ENCODE measurements at places on chromosomes 6 and 20.

DNA sequence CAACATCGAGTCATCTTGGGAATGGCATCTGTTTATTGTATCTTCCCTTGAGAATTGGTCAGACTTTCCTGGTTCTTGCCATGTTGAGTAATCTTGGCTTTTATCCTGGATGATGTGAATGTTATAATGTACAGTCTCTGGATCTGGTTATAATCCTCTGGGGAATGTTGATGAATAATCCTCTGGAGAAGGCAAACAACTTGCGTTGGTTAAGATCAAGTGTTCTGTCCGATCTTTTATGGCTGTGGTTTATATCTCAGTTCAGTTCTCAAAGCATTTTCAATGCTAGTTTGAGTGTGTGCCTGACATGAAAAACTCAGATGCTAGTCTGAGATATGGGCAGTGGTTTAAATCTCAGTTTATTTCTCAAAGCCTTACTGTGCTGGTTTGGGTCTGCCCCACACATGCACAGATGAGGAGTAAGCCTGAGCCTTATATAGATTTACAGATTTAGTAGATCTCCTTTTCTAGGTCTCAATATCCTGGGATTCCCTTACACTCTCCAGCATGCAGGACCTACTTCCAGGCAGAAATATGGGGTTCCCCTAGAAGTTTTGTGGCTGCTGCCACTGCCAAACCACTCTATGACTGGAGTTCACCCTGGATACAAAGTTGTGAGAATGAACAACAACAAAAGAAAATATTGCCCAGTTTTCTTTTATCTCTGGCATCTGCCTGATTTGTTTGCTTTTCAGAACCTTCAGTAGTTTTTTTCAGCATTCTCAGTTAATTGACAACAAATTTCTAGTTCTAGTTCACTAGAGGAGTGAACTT, 191.8 kb upstream of the MAN1A1 start:
- peak; percentile 27 for DNase-seq

DNA sequence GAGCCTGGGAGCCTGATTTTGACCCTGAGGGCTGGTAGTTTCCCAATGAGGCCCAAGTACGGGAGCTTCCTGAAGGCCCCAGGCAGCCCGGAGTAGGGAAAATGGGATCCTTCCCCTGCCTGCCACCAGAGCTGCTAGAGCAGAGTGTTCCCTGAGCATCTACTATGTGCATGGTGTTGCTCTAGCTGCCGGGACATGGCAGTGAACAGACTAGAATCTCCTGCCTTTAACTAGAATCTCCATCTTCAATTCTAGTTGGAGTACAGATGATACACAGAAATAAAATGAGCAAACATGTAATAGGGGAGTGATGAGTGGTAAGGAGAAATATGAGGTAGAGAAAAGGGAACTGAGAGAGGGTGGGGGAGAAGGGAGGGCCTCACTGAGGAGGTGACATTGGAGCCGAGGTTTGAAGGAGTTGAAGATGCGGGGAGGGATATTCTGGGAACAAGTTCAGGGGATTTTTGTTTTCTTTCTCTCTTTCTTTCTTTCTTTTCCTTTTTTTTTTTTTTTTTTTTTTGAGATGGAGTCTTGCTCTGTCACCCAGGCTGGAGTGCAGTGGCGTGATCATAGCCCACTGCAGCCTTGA, 18.5 kb downstream of the VSTM2L start:
- no peak for DNase-seq

DNA sequence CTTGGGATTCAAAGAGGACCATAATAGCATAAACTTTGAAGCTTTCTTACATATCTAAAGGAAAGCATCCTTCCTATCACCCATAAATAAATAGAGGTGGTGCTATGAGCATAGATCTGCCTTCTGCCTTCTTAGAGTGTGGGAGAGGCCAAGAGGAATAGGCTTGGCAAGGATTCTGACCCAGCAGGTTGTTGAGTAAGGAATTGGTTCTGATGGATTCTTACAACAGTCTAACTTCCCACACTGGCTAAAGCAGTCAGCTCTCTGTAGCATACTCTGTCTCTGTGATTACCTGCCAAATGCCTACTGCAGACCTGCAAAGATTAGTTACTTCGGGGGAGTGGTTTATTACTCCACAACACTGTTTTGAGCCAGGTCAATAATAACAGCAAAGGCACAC, 198.0 kb upstream of the RAB32 start:
- DNase-seq = no peak

- no peak for DNase-seq
Measured at GRCh38 chr6:131773284-131773950, 34.4 kb upstream of the ENPP1 start.

GRCh38 chr20:7673841-7674240, 266.4 kb downstream of the HAO1 start:
- no peak for DNase-seq

GRCh38 chr6:147382945-147383554, 125.4 kb upstream of the SAMD5 start:
- peak; percentile 11 for DNase-seq

DNA sequence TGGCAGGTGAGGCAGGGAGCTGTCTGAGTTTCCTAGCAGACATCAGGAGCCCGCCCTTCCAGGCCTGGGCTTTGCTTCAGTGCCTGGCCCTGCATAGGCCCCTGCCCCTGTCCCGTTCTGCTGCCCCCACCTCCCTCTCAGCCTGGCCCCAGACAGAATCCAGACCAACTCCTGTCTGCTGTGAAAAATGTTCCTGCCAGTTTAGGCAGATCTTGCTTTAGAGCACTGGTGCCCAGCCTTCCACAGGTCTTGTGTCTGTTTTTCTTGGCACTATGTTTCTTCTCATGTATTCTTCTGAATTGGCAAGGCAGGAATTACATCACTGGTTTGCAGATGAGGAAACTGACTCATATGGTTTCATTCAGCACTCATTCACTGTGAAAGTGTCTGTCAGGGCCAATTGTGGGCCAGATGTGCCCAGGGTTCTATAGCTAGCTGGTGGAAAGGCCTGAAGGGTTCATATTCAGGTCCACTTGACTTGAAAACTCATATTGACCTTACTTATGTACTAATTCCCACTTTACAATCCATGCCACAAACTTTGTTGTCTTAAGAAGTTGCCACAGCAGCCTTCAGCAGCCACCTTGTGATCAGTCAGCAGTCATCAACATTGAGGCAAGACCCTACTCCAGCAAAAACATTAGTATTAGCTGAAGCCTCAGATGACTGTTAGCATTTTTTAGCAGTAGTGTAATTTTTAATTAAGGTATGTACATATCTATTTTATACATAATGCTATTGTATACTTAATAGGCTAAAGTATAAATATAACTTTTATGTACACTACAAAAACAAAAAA, 40.5 kb downstream of the HLA-F start:
- DNase-seq = no peak

GRCh38 chr6:19159089-19159488, 678.1 kb upstream of the ID4 start:
- no peak for DNase-seq

- DNase-seq = no peak
Measured at GRCh38 chr6:14550822-14551221, 433.2 kb downstream of the CD83 start.

GRCh38 chr6:156378853-156379252, 398.3 kb upstream of the ARID1B start:
- DNase-seq = no peak

GRCh38 chr20:3752386-3752759, 15.2 kb downstream of the ADISSP start:
- DNase-seq = no peak

DNA sequence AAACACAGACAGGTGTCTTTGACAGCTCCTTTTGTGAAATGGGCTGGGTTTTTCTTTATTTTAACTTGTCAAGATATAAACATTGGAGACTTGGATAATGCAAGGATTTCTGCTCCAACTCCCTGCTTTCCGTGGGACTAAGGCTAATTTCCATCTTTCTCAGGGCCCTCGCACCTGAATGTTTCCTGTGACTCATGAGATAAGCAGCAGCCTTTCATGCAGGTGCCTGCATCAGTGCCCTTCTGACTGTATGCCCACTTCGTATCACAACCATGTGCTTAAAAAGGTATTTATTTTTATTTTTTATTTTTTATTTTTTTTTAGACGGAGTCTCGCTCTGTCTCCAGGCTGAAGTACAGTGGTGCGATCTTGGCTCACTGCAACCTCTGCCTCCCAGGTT, 736.1 kb downstream of the DOK5 start:
- DNase-seq = no peak

- no peak for DNase-seq
Measured at GRCh38 chr6:22222469-22222868, 74.4 kb downstream of the PRL start.

GRCh38 chr20:25574411-25574810, 10.9 kb downstream of the NINL start:
- DNase-seq = no peak

GRCh38 chr6:39934131-39934757, at the start of gene MOCS1:
MOCS1 (minus strand) TSS chr6:39934462; CDS start chr6:39934417, 45 bp downstream.
- no peak for DNase-seq

DNA sequence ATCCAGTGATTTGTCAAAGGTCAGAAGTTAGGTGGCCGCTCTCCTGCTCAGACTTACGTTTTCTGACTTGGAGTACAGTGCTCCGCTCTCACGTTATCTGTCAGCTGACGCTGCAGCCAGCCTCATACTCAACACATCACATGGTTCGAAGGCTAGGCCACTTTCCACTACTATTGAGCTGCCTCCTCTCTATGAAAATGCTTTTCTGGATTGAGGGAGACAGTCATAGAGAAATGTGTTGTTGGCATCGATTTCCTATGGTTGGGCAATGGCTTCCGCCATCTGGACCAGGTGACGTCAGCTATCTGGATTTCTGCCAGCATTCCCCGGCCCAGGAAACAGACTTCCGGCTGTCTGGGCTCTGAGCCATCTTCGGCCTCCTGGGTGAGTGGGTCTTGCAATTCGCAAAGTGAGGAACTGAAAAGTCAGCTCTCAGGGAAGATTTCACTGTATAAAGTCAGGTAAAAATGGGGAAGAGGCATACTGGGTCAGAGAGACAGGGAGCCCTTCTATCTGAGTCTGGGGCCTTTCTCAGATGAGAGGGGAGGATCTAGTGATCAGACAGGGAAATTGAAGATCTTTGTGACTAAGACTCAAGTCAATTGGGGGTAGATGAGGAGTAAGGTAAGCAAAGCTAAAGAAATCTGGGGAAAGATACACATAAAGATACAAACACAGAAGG, 37.5 kb upstream of the IER3 start:
- peak; percentile 86 for DNase-seq

GRCh38 chr6:4271761-4272470, 136.5 kb upstream of the ECI2 start:
- DNase-seq = no peak

- no peak for DNase-seq
Measured at GRCh38 chr6:2866171-2866846, 24.6 kb upstream of the SERPINB1 start.

DNA sequence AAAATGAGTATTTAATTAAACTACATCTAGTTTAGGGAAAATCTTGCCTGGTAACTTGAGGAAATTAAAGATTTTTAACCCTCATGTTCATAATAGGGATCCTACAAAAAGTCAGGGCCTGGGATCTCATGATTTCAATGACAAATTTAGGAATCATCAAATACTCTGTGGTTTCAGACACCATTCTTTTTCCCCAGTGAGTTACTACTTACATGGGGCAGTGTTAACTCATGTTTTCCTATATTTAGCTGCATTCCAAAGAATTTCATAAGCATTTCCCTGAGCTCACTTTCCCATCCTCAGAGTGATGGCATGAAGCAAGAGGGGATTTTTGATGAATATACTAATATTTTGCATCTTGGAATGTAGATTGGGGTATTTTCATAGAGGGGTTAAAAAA, 321.7 kb downstream of the CENPW start:
- DNase-seq = no peak

DNA sequence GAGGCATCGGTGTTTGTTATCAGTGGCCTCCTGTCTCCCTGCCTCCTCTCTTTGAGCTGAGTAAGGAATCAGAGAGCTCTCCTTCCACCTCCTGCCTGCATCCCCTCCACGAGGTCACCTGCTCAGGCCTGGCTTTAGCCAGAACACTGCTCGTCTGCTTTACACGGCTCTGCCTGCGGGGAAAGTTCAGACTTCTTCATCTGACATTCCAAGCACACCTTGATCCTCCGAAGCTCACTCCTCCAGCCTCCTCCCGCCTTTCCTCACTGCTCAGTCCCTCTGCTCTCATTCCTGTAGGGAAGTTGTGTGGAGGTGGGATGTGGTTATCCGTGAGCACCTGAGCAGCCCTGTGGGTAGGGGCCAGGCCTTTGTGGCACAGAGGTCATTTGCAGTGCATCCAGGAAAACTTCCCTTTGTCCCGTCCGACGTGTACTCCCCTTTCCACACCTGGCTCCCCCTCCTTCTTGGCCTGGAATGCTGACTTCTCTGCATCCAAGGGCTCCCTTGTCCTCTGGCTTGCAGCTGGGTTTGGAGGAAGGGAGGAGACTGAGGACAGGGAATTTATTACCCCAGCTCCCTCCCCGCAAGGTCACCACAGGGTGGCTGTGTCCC, 12.8 kb upstream of the CCDC167 start:
- peak; percentile 29 for DNase-seq

DNA sequence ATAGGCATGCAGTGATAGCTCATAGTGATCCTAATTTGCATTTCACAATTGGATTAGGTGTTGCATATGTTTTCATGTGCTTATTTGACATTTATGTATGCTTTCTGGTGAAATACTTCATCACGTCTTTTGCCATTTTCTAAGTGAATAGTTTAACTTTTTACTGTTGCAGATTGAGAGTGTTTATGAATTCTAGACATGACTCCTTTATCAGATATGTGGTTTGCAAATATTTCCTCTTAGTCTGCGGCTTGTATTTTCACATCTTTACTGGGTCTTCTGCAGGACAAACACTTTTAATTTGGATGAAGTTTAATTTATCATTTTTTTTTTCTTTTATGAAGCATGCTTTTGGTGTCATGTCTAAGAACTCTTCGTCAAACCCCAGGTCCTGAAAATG, 39.2 kb downstream of the CCN2 start:
- no peak for DNase-seq

DNA sequence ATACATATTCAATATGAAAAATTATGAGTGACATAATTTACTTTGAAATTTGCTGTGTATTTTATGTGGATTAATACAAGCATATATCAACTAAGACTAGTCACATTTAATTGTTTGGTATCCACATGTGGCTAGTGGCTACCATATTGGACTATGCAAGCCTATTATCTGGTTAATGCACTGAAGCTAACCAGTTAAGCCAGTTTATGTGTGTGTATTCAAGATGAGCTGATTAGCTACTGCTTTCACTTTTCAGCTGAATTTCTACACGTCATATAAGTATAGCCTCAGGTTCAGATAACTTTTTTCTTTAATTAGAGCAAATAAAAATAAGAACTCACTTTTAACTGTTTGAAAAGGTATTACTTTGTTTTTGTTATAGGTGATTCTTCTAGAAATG, 903.7 kb downstream of the TFAP2A start:
- no peak for DNase-seq

- DNase-seq = peak; percentile 52
Measured at GRCh38 chr20:17680836-17681725, 961 bp downstream of the RRBP1 start.

DNA sequence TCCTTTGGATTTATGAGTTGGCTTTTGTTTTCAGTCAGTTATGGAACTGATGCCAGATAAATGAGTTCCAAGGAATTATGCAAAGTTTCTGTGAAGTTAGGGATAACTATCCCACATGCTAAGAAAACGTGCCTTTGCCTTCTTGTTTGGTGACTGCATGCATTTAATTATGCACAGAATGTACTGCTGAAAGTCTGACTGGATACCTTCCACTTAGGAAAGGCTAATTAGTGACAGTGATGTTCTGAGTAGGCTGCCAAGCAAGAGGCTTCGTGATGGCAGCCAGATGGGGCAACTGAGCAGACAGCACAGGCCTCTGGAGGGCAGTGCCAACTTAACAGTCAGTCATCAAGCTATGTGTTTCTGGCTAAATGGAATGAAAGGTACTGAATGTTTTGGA, 289.9 kb downstream of the CD109 start:
- DNase-seq = no peak

GRCh38 chr20:58228484-58229197, at the start of gene ANKRD60:
ANKRD60 (minus strand) TSS chr20:58228653; CDS start chr20:58228653, 0 bp downstream.
- no peak for DNase-seq

All from SW480 (cell line).